ENCODE measurements at places on chromosomes 1 and 21.

DNA sequence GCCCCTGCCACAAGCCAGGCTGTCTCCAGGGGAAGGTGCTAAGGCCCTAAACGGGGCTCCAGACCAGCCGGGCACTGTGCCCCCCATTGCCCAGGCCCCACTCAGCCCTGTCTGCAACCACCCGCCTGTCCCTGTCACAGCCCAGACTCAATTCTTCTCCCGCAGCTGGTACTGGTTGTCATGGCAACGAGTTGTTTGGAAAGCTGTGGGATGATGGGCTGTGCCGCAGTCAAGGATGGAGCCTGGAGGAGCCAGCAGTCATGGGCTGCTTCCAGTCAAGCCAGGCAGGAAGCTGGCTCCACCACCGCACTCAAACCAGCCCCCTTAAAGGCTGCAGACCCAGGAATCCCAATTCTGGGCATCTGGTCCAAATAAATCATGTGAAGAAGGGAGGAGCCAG, 4.2 kb downstream of the SPOCD1 start:
- no peak for DNase-seq

DNA sequence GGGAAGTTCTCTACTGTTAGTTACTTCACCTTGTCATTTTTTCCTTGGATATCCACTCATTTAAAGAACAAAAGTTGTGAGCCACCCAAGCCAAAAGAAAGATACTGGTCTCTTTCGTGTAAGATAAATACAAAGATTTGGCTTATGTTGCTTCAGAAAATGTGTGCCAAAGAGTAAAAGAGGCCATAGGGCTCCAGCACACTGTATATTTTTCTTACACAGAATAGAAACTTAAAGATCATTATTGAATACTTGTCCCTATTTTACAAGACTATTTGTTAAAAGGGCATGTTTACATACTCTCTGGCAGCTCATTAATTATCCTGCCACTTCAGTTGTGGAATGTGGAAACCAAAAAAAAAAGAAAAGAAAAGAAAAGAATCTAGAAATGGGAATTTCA, 284.2 kb upstream of the LRRC7 start:
- DNase-seq = no peak

- peak; percentile 27 for DNase-seq
Observed at GRCh38 chr1:214604523-214604922, 1.5 kb downstream of the CENPF start.

DNA sequence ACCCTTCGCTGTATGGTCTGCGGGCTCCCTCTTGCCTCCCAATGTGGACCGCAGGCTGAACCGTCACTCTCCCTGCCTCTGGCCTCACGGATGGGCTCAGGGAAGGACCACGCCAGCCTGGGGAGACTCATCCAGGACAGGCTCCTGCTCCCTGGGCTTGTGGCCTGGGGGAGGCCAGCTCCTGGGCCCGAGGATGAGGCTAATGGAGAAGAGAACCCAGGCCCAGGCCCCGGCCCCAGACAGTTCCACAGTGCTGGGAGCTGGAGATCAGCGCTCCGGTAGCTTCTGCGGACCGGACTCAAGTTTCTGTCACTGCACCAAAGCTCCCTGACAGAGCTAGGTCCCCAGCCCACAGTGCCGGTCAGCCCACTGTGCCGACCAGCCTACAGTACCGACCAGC, 13.4 kb upstream of the PLEKHG5 start:
- DNase-seq = no peak

- peak; percentile 10 for DNase-seq
Observed at GRCh38 chr1:187306710-187307415, 478.1 kb downstream of the PLA2G4A start.

- no peak for DNase-seq
Observed at GRCh38 chr21:15430577-15430976, 299.2 kb upstream of the USP25 start.

DNA sequence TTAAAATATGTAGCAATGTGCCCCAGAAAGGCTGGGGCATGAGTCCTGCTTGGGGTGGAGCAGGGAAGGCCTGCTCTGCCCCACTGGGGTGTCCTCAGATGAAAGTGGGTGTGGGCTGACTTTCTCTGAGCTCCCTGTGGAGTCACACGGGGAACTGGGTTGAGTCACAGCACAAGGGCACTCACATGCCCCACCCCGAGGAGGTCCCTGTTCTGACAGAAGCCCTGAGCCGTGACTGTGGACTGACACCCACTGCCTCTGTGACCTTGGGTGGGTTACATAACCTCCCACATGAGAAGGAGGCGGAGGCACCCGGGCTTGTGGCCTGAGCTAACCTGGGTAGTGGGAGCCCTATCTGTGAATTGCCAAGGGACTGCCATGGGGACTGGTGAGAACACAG, 52.5 kb upstream of the TINAGL1 start:
- no peak for DNase-seq

GRCh38 chr1:19080721-19081120, 124.2 kb upstream of the IFFO2 start:
- DNase-seq = no peak

DNA sequence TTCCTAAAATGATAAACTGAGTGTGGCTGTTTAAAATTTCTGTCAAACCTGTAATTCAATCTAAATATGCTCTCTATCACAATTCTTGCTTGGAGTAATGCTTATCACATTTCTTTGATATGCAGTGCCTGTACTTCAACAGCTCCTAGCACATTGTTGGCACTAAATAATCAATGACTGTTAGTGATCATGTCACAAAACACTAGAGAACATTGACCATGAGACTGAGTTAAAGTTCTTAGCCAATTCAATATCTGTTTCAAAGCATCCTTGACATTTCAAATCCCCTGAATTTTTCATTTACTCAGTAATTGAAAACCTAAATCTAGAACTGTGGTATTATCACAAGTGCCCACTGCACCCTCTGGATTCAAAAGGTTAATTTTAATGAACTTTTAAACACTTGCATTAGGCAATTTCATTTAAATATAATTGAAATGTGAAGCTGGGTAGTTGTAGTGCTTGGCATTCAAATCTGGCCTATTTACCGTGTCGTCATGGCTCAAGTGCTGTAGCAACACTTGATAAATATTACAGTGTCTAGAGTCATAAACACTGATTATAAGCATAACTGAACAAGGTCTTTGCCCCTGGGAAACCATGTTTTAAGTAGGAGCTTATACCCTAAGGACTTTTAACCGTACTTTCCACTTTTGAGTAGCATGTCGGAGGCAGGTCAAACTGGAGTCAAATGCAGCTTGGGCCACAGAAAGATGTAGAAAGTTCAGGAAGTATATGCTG, 143.6 kb downstream of the LRRC7 start:
- no peak for DNase-seq

DNA sequence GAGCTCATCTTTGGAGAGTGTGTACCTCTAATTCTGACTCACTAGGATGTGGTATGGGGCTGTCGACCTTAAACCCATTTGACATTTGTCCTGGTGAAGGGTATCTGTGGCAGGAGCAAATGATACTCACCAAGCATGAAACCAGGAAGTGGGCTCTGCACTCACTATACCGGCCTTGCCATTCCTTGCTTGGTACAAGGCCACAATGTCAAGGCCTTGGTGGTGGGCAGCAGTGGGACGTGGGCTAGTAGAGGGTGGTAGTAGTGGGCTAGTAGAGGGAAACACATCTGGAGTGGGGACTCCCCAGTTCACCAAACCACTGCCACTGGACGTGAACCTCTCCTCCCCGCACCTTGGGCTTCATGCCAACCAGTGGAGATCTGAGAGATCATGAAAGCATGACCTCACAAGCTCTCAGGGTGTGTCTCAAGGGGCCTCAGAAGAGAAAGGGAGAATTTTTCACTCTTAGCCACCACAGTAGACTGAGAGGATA, 11.5 kb downstream of the TNFSF4 start:
- no peak for DNase-seq

- no peak for DNase-seq
Observed at GRCh38 chr1:84583648-84584047, 9.4 kb upstream of the CTBS start.

- peak; percentile 35 for DNase-seq
Observed at GRCh38 chr21:14981246-14981645, 83.6 kb downstream of the NRIP1 start.

DNA sequence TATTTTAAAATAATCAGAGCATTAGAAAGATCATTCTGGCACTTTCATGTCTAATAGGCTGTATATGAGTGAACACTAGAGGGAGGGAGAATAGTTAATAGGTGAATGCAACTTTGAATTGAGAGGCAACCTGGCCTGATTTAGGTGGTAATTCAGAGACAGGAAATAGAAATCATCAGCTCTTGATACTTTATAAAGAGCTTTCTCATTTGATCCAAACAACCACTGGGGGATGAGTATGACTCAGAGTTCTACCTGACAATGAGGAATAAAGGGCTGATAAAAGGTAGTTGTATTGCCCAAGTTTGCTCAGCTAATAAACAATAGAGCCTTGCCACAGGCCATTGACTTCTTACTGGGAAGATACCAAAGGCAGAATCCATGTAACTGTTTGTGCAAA, 5.2 kb upstream of the FAM89A start:
- no peak for DNase-seq

DNA sequence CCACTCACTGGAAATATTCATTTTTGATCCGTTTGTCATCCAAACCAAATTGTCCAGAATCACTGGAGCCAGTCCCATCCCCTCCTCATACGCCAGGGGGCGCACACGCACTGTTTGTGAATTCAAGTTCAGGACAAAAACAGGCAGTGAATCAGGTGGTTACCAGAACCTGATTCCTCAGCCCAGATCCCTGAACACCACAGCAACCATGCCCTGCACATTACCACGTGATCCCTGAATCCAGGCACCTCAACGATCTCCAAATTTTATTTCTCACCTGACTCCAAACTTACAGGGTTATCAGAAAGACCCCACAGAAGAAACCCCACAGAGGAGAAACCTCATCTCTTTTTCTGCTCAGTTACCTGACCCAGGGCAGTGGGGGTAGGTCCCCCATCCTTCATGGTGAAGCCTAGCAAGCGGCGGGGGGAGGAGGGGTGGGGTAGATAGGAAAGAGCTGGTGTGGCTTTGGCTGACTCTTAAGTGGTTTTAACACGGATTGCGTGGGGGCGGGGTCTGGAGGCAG, 1.4 kb upstream of the PTPRF start:
- peak; percentile 52 for DNase-seq

DNA sequence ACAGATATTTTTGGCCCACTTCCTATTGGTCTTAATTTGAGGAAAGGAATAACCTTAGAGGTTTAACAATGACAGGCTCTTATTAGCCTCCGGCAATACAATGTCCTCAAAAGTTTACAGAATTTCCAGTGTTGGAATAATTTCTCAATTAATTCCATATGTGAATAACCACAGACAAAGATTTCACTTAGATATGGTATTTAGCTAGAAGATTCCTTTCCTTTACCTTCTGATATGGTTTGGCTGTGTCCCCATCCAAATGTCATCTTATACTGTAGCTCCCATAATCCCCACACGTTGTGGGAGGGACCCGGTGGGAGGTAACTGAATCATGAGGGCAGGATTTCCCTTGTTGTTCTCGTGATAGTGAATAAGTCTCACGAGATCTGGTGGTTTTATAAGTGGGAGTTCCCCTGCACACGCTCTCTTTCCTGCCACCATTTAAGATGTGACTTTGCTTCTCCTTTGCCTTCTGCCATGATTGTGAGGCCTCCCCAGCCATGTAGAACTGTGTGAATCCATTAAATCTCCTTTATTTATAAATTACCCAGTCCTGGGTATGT, 54.9 kb upstream of the RGS7 start:
- no peak for DNase-seq

DNA sequence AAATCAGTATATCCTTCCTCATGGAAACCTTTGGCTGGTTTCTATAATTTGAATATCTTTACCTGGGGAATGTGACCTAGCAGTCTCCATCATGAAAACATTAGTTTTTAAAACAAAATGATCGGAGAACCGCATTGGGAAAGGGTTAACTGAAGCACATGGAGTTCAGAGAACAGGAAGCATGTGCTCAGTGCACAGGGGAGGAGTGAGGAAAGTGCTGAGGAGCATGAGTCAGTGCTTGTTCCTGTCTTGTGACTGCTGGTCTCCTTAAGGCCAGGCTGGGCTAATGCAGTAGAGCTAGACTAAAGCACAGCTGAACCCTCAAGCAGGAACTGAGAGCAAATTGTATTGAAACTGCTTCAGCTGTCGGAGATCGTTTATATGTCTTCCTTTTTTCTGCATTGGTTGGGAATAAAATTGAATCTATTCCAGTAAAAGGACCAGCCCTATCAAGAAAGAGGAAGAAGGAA, 5.8 kb downstream of the IFI16 start:
- no peak for DNase-seq

- DNase-seq = no peak
Observed at GRCh38 chr1:93440706-93441105, 7.2 kb upstream of the FNBP1L start.

DNA sequence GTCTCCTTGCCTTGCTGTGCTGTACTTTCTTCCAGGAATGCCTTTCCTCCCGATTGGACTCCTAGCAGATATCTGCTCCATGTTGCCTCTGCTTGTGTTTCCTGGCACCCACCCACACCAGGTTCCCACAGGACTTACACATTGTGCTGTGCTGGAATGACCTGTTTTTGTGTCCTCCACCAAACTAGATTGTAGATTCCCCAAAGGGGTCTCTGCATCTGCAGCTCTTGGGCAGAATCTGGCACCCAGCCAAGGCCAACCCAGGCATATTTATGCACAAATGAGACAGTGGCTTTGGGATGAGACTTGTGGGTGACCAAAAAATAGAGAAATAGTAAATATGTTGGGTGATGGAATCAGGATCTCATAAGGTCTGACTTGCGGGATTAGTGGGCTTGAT, 278.2 kb downstream of the RRAGC start:
- DNase-seq = no peak

GRCh38 chr1:84855691-84856630, 37.0 kb downstream of the LPAR3 start:
- DNase-seq = no peak

GRCh38 chr21:34799092-34799491, 130.3 kb downstream of the CLIC6 start:
- DNase-seq = no peak

DNA sequence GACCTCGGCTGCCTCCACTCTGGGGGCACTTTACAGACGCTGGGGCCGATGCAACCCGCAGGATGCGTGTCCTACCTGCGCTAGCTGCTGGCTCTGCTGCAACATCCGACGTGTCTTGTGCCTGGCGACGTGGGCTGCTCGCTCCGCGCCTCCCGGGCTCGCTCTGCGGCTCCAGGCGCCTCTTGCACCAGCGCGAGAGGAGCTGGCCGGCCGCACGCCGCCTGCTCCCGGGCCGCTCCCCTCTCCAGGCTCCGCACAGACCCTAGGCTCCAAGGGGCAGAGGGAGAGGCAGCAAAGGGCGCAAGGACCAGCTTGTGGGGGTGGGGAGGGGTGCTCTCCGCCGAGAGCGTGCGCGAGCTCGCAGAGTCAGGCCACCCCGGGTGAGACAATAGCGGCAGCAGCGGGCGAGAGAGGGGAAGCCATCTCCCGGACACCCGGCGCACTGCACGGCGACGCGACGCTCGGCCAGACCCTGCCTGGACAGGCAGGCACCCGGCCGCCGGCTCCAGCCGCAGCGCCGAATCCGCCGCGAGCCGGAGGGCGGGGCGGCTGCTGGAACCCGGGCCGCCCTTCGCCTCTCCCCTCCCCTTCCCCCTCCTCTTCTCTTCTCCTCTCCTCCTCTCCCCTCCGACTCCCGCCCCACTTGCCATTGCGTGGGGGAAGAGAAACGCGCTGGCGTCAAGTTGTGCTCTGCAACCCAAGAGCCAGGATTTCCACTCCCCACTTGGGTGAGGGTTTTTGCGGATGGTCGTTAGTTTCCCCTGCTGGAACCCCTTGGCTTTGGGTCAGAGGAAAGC, at the start of gene PIK3C2B:
TSS of gene PIK3C2B (minus strand) at position 525 of the 797 bp plus-strand sequence. CDS start 25,003 bp downstream, outside the sequence.
- peak; percentile 99 for DNase-seq

GRCh38 chr1:231162297-231162969, 575 bp downstream of the TRIM67 start:
- peak; percentile 60 for DNase-seq

GRCh38 chr1:45455162-45455561, 35.8 kb downstream of the TESK2 start:
- DNase-seq = no peak

GRCh38 chr1:40808909-40809308, 25.3 kb downstream of the KCNQ4 start:
- no peak for DNase-seq

Data from T47D (cell line).